ENCODE measurements at places on chromosomes 4 and X.

DNA sequence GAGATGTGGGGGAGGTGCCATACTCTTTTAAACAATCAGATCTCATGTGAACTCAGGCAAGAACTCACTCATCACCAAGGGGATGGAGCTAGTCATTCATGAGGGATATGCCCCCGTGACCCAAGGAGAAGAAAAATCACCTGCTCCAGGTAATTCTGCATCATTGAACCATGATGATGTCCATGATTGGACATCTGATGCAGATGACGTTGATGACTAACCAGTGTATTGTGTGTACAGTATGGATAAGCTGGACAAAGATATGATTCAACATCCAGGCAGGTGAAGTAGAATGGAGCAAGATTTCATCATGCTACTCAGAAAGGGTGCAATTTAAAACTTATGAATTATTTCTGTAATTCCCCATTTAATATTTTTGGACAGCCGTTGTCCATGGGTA, 286.4 kb upstream of the SMIM31 start:
- DNase-seq = no peak

- DNase-seq = no peak
Measured at GRCh38 chr4:162700815-162701361, 465.8 kb downstream of the NAF1 start.

DNA sequence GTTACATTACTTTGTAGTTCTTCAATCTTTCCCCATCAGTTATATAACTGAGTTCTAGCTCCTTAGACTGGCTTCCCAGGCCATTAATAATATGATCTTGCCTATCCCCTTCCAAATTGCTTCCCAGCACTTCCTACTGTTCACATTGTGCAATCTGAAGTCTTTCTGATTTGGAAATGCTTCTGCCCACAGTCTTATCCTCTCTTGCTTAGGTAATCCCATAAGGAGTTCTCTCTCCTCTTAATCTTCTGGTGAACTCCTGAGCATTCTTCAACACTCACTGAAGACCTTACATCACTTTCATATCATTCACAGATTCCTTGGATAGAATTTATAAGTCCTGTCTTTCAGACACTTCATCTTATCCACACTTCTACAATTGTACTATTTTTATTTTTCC, 132.7 kb upstream of the TTC29 start:
- DNase-seq = no peak

DNA sequence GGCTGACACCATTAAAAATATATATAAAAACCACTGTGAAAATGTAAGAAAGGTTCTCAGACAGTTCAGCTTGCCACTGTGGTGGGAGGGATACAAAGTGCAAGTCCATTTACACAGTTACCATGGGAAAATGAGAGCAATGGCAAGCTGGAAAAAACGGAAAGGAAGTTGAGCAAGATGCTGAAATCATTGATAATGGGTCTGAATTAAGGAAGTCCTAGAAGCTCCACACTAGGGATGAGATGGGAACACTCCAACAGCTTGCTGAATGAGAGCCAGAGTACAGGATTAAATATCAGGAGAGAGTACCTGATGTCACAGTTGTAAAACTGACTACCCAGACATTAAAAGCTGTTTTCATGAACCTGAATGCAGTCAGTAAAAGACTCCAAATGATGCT, 218.6 kb downstream of the PRDM5 start:
- no peak for DNase-seq

GRCh38 chr4:176191974-176192373, 3.4 kb downstream of the SPATA4 start:
- no peak for DNase-seq

DNA sequence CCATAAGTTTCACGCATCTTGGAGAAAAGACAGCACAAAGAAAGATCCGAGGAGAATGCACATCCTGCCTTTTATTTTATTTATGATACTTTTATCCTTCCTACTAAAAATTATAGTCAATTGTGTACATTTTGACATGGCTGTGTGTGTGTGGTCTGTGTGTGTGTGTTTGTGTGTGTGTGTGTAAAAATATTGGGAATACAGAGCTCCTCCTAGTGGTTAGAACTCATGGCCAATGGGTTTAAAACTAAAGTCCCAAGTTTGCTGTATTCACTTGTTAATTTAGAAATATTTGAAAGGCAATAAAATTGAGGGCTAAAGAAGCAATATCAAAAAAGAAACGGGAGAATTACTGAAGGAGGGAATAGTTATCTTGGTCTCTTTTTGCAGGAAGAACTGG, 47.5 kb downstream of the NKX6-1 start:
- DNase-seq = no peak

DNA sequence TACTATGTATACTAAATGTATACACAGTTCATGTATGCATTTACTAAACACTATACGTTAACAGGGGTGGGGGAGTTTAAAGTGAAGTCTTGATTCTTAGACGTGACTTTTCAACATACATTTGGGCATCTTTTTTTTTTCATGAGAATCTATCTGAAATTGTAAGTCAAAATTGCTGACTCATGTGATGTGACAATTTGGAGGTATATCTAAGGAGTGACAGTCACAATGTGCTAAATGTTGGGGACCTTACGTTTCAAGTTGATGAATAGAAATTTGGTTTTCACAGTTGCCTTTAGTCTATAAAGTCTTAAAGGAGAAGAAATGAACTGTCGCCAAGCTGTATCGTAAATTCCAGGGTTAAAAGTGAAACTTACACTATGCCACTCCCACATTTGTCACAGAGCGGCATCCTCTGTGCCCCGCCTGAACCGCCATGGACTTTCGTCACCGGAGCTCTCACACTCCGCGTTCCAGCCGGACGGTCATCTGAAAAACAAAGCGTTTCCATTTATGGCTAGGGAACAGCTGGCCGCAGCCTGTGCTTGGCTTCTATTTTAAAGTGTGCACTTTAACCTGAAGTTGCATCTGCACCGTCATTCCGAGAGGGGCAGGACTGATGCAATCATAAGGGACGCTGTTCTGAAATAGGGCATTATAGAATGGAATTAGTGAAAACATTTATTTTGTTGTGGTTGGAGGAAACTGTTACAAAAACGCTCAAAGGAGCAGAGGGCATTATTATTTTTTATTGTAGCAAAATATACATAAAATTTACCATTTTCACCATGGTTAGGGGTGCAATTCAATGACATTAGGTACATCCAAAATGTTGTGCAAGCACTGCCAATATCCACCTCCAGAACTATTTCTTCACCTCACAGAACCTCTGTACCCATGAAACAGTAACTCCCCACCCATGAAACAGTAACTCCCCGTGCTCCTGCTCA, 30.9 kb downstream of the PDLIM3 start:
- DNase-seq = no peak

- peak; percentile 79 for DNase-seq
Measured at GRCh38 chr4:101527188-101527587, 179.9 kb upstream of the PPP3CA start.

DNA sequence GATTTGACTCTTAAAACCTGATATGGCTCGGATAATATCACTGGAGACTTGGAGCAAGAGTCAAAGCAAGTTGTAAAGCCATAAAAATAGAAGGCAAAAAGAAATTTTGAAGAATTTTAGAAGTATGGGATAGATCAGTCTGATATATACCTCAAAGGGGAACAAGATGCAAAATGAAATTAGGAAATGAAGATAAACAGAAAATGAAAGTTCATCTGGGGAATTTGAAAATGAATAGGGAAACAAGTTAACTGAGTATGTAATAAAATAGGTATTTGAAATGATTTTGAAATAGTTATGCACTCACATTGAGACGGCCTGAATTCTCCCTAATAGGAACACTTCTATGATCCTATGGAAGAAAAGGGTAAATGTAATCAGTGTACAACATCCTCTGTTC, 5.7 kb downstream of the CYP2U1 start:
- DNase-seq = no peak

DNA sequence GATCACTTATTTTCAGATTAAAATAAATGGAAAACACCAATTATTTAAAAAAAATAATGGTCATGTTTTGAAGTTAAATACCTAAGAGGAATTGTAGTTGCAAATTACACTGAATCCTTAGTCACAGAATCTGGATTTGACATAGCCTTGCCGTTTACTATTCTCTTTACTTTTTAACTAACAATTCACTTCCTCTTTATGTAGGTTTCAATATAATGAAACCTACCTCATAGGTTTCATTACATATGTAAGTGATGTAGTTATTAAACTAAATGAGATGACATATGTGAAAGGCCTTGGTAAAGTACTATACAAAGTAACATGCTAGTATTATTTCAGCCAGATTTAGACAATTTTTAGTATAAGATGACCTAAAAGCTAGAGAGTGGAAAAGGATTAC, 6.5 kb downstream of the SPP1 start:
- DNase-seq = no peak

DNA sequence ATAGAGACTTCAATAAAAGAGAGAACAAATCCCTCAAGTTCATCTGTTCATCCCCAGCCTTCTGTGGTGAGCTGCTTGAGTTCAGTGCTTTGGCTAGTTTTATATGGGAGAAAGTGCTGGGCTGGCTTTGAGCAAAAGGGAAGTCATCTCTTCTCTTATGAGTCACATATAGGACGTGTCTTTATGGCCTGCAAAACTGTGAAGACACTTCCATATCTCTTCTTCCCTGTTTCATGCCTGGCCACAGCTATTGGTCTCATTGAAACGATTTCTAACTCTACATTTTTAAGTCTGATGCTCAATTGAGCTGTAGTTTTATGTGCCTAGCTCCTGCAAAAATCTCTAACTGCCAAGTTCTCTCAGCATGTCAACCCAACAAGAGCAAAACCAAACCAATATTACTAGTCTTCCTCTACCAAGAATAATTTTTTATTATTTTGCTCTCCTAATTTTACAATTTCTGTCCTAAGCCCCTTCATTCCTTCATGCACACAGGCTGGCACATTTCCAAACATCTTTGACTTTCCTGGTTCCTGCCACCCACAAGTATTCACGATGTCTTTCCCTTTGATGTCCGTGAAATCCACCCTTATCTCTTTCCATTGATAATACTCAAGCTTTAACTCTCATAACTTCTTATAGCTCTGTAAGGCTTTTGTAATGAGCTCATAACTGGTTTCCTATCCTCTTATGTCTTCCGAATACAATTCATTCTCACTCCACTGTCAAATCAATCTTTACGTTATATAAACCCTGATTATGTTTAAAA, 165.3 kb downstream of the BTC start:
- peak; percentile 17 for DNase-seq

DNA sequence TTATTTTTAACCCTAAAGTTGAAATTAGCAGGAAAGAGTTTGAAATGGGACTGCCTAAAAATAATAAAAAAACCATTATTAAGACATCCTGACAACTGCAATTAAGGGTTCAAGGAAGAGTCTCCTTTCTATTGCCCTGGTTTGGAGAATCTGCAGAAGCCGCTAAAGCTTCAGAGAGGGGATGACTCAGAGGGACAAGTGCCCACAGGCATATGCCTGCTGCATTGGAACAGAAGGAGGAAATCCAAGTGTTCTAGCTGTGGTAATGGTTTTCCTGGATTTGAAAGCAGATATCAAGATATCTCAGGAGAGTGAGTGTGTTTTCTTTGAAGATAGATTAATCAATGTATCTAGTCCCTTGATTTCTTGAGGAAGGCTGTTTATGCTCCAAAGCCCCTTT, 235.1 kb upstream of the TAPT1 start:
- no peak for DNase-seq

- DNase-seq = no peak
Measured at GRCh38 chr4:175536852-175537453, 275.1 kb downstream of the GPM6A start.

DNA sequence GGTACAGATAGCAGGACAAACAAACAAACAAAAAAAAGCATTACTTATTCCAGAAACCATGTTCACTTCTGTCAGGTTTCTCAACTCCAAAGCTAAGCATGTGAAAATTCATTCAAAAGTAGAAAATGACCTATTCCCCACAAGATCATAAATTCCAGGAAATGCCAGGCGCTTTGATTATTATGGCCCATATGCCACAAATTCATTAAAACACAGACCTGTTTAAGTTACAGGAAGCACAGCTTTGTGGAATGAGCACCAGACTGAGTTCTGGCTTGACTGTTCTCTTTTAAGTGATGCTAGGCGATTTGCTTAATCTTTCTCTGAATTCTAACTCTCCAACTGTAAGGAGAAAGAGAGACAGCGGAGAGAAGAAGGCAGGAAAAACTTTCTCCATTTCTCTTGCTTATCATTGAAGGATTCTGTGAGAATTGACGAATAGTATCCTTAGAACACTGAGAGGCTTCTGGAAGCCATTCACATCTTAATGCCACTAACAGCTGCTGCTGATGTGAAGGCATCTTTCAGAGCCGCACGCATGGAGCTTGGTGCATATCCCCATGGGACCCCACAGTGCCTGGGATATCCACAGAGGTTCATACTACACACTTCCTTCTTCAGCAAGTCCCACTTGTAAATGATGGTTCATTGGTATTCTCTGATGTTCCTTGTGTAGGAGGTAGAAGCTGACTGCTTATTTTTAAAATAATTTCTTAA, 138.0 kb downstream of the ZNF674 start:
- DNase-seq = no peak

DNA sequence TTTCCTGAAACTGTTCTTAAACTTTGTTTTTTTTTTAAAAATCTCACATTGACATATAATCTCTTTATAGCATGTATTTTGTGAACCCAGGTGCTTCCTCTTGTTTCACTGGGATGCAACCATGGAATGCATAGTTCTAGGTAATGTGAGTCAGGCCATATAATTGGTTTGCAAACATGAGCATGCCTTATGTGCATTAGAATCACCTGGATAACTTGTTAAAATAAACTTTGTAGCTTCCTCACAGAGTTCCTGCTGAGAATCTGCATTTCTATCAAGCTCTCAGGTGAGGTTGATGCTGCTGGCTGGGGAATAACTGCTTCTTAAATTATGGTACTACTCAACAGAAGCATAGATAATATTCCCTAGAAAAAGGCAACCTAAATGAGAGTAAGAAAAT, 940.3 kb upstream of the LCORL start:
- DNase-seq = no peak

DNA sequence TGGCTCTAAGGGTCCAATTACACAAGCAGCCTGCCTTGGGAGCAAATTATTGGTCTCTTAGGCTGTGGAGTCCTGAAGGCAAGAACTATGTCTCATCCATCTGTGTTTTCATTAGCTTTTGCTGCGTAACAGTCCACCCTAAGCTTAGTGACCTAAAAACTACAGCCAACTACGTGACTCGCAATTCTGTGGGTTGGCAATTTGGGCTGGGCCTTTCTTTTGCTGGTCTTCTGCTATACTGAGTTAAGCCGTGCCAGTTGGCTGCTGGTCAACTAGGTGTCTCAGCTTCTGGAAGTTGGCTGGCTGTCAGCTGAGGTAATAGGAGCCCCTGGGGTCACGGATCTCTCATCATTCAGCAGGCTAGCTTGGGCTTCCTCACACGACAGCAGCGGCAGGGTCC, 205.6 kb upstream of the S100G start:
- no peak for DNase-seq
